ENCODE measurements at places on chromosomes 7 and 10.

- no peak for DNase-seq
Observed at GRCh38 chr7:133936074-133936473, 191.1 kb upstream of the LRGUK start.

GRCh38 chr7:10789170-10789569 lies 184.5 kb upstream of the PHF14 start:
- no peak for DNase-seq

DNA sequence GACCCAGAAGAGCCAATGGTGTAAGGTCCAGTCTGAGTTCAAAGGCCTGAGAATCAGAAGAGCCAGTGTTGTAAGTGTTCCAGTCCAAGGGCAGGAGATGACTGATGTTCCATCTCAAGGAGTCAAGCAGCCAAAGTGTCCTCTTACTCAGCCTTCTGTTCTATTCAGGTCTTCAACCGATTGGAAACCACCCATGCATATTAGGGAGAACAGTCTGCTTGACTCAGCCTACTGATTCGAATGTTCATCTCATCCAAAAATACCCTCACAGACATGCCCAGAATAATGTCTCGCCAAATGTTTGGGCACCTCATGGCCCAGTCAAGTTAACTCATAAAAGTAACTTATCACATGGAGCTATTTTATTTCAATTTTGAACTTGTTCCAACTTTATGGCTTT lies 2.9 kb upstream of the WDFY4 start:
- DNase-seq, result no peak

DNA sequence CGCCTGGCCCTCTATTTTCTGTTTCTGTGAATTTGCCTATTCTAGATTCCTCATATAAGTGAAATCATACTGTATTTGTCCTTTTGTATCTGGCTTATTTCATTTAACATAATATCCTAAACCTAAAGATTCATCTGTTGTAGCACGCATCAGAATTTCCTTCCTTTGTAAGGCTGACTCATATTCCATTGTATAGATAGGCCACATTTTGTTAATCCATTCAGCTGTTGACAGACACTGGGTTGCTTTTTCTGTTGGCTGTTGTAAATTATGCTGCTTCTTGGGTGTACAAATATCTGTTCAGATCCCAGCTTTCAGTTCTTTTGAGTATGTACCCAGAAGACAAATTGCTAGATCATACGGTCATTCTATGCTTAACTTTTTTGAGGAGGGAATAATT lies 28.8 kb upstream of the CUL1 start:
- DNase-seq, result no peak

Data from SW480 (cell line).